ENCODE measurements at places on chromosomes 3 and 15.

- DNase-seq: no peak
Observed at GRCh38 chr15:99592145-99592791, 26.5 kb downstream of the MEF2A start.

DNA sequence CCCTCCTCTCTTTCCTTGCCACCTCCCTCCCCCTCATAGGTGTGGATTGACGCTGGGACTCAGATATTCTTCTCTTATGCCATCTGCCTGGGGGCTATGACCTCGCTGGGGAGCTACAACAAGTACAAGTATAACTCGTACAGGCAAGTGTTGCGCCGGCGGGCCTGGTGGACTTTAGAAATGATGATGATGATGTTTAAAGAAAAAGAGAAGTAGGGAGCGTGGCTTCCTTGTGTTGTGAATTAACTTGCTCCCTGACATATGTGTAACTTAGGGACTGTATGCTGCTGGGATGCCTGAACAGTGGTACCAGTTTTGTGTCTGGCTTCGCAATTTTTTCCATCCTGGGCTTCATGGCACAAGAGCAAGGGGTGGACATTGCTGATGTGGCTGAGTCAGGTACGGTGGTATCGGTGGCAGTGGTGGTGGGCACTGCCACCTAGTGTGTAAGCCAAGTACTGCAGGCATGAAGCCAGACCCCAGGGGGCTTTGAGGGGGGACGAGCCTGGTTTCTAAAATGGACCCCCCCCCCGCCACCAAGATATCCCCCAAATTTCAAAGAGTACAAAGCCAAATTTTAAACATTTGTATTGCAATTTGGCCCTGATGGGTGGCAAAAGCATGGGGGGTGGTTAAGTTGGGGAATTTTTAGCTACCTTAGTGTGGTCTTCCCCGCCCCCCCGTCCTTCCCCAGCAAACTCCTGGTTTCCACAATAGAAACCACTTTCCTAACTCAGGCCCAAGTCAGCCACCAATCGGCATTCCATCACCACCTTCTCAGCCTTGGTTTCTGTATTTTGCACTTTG, 65.6 kb downstream of the SLC6A6 start:
- peak; percentile 27 for DNase-seq

- no peak for DNase-seq
Observed at GRCh38 chr3:3192286-3192675, 12.8 kb upstream of the CRBN start.

DNA sequence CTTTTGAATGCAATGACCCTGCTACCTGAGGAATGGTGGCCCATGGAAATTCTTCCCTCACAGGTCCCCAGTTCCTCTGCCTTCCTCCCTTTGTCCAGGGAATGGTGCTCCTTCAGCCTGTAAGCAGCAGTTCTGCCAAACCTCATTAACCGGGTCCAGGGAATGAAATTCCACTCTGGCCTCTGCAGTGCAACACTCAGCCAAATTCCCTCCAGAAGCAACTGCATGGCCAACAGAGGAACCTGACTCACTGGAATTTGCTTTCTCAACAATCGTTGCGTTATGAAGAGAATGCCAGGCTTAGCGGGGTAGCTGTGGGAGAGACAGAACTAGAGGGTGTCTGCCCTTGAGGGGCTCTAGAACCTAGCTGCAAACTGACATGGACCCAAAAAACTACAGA, 449.4 kb upstream of the PROK2 start:
- DNase-seq: no peak

DNA sequence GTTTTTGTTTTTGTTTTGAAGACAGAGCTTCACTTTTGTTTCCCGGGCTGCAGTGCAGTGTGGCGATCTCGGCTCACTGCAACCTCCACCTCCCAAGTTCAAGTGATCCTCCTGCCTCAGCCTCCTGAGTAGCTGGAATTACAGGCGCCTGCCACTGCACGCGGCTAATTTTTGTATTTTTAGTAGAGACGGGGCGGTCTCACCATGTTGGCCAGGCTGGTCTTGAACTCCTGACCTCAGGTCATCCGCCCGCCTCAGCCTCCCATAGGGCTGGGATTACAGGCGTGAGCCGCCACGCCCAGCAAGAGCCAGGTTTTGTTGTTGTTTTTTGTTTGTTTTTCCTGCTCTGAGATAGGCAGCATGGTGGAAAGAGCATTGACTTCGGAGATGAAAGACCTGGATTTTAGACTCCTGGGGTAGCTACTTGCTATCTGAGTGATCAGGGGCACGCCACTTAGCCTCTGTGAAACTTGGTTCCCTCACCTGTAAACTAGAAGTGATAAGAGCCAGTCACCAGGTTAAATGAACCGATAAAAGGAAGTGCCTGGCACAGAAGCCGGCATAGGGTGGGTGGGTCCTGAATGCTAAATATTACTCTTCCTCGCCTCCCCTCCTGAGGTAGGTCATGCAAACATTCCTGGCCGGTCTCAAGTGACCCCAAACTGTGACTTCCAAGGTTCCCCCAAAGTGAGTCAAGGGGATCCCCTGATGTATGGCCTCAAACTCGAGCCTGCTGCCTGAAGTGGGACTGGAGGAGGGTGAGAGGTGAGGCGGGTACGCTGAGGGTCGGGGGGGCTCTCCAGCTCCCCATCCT, 62.9 kb upstream of the MCF2L2 start:
- DNase-seq: no peak

- DNase-seq: no peak
Observed at GRCh38 chr3:146653978-146654377, 48.8 kb upstream of the PLSCR5 start.
